Hematopoietic multipotent progenitor cell treated with erythropoietin and hydrocortisone succinate and interleukin-3 and kit ligand, for 17 days (in vitro differentiated cells): ENCODE measurements at places on chromosomes 3 and 15.

DNA sequence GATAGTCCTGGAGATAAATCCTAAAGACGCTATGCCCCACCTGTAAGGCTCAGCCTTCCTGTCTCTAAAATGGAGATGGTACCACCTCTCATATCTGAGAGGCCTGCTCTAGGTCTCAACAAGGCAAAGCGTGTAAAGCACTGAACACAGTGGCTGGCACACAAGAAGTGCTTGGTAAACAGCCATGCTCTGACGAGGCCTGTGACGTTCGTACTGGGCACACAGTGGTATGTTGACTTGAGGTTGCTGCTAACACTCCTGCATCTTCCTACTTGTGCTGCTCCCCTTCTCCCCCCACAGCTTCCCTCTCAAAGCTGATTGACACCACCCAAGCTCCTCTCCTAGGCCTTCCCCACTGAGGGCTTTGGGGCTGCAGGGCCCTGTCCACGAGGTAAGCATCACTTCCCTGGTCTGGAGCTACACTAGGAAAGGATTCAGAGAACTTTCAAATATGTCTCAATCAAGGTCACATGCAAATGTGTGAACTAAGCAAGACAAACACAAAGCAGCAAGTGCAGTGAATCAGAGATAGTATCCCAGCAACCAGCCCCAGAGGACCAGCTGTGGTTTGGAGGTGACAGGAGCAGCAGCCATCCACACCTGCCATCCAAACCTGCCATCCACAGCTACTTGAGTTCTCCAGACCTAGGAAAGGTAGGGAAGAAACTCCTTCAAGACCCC, 177.5 kb downstream of the STT3B start:
- DNase-seq: no peak

- DNase-seq: peak; percentile 33
Measured at GRCh38 chr15:41465822-41466421, 27.8 kb upstream of the ITPKA start.

GRCh38 chr3:132417695-132418411, 551 bp downstream of the DNAJC13 start:
- DNase-seq: peak; percentile 66

DNA sequence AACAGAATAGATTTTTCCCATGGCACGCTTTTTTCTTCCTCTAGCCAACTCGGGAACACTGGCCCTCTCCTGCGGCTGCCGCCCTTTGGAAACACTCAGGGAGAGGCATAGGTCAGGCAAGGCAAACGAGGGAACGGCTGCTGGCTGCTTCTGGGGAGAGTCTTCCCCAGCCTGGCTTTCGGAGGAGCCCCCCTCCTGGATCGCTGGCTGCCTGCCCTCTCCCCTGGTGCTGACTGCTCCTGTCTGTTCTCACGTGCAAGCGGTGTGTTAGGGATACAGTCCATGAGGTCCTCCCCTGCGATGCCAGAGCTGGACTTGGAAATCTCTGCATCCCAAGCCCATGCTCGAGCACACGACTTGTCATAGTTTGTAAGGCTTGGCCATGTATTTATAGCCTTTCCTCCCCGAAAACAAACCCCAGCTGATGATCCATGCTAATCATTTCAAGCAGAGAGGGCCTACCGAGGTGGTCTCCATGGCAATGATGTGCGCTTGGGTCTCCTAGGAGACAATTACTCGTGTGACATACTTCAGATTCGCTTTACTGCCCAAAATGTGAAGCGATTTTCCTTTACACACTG, 315.6 kb upstream of the ATP10A start:
- no peak for DNase-seq

DNA sequence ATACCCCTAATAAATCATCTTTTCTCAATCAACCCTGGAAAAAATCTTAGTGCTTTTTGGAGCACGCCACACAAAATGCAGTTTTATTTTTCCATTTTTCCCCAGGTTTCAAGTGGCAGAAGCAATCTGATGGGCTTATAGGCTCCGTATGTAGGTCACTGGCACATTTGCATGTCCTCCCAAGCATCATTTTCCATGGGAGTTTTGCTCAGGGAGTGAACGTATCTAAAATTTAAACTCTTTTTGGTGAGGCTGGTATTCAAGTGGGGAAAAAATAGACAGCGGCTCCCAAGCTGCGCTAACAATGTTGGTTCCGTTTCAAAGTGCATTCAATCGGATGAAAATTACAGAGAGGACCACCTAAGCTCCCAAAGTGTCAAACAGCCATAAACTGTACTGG, 233.4 kb downstream of the MEX3B start:
- no peak for DNase-seq
